ENCODE measurements at places on chromosomes 12 and 14.

DNA sequence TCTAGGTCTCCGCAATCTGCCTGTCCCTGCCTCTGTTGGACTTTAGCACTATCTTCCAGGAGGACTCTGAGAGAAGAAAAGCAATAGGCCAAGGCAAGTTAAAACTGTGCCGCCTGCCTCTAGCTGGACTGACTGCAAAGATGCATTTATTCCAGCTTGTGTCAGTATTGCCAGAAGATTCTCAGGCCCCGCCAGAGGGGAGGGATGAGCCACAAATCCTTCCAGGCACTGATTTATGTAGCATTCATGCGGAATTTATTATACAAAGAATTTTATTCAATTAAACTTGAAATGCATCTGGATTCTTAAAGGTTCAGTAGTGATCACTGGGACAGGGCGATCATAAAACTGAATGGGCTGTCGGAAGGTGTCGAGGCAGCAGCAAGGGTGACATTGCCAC lies 19.8 kb downstream of the MMAB start:
- DNase-seq, result no peak

DNA sequence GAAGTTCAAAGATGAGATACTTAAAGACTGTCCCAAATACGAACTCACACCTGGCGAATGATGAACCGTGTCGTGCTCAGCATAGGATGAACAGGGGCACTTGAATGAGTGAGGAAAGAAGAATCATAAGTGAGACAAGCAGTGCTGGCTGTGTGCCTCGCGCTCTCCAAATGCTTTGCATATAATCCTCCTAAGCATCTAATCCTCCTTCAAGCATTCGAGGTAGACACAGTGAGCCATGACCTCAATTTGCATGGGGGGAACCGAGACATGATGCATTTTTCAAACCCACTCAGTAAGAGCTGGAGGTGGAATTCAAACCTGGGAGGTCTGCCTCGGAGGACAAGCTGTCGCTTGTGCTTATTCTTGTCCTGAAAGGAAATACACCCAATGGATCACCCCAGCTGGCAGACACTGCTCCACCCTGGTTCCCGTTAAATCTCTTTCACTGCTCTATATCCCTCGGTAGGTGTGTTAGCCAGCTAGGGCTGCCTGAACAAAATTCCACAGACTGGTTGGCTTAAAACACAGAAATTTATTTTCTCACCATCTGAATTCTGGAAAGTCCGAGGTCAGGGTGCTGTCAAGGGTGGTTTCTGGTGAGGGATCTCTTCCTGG lies 274.0 kb downstream of the SLC15A4 start:
- DNase-seq, result no peak

GRCh38 chr12:23217158-23217557 lies 592.2 kb downstream of the ETNK1 start:
- DNase-seq, result no peak

- no peak for DNase-seq
These were observed 90.9 kb upstream of the PTHLH start for GRCh38 chr12:28063355-28063880.

DNA sequence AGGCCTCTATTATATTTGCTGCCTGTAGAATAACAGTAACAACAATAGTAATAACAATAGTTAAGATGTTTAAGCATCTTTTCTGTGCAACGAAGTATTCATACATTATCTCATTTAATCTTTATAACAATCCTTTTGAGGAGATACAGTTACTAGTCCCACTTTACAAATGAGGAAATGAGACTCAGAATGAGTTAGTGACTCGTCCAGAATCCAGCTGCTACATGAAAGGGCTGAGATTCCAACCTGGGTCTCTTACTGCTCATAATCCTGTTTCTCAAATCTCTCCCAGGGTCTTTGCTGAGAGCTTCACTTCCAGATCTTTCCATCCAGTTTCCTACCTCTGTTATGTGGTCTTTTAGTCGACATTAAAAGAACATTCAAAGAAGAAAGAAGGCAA lies 173.7 kb upstream of the TMPO start:
- DNase-seq, result no peak

- DNase-seq, result no peak
These were observed 110.6 kb upstream of the PRMT8 start for GRCh38 chr12:3380200-3381043.

- DNase-seq, result peak; percentile 50
These were observed 58.9 kb upstream of the FBXO33 start for GRCh38 chr14:39491134-39491571.

GRCh38 chr12:810116-810515 lies 57.7 kb downstream of the WNK1 start:
- DNase-seq, result no peak

- DNase-seq, result peak; percentile 17
These were observed 2.6 kb downstream of the LRRC10 start for GRCh38 chr12:69608114-69608513.

- DNase-seq, result no peak
These were observed 23.9 kb upstream of the IGF1 start for GRCh38 chr12:102504280-102504679.

- DNase-seq, result no peak
These were observed 20.7 kb downstream of the KCNMB4 start for GRCh38 chr12:70386771-70387170.

DNA sequence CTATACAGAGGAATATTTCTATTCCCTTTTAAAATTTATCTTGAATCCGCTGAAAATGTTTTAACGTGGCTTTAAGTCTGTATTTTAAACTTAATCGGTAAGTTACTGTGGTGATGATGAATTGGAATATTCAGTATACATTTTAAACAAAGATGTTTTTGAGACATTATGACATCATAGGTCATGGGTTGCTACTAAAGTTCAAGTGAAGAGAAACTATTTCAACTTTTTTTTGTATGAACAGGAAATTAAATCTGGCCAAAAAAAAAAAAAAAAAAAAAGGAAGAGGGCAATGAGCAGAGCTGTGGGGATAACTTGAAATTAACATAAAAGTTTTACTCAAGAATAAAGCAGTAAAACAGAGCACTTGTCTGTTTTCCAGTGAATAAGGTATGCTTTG lies 109.0 kb downstream of the PLEKHA5 start:
- DNase-seq, result no peak

DNA sequence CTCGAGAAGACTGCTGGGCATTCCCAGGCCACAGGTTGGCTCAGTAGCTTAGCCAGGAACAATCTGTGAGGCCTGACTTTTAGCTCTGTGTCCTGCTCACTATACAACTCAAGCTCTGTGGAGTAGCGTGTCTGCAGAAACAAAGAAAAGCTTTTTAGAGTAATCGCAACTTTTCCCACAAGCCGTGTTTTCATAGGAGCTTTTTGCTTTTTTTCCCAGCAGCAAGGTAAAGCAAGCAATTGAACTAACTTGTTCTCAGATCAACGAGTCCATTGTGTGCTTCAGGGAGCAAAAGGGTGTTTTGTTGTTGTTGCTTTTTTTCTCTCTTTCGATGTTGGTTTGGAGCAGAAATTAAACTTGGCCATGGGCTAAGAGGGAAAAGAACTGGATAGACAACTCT lies 97.3 kb upstream of the BCL2L14 start:
- DNase-seq, result no peak

GRCh38 chr12:5138256-5138655 lies 94.6 kb downstream of the KCNA5 start:
- no peak for DNase-seq

DNA sequence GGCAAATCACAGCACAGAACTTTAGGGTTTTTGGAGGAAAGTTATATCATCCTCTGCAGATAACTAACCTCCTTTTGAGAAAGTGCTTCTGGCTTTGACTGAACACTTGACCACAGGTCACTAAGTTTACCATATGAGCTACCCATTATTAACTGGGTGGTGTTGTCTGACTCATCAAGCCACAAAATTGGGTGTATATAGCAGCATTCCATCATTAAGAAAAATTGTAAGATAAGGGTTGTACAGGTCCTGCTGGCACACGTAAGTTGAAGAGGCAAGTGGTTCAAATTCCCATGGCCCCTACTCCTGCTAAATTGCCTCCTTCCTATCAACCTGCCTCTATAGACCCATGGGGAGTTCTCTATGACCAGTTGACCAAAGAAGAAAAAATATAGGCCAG lies 39.5 kb downstream of the L2HGDH start:
- no peak for DNase-seq

DNA sequence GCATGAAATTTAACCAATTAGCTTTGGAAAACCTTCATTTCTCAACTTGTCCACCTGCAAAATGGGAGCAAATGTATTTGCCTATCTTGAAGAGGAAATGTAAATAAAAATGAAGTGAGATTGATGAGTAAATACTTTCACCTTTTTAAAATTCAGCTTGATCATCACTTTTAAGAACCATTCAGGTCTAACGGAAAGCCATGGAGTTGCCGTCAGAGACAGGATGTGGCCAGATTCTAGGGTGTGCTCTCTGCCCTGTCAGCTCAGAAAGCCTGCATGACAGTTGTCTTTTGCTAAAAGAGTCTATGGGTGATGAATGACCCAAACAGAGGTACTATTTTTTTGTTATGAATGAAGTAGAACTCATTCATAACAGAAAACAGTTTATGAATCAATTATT lies 104.3 kb upstream of the SLC35F4 start:
- no peak for DNase-seq

DNA sequence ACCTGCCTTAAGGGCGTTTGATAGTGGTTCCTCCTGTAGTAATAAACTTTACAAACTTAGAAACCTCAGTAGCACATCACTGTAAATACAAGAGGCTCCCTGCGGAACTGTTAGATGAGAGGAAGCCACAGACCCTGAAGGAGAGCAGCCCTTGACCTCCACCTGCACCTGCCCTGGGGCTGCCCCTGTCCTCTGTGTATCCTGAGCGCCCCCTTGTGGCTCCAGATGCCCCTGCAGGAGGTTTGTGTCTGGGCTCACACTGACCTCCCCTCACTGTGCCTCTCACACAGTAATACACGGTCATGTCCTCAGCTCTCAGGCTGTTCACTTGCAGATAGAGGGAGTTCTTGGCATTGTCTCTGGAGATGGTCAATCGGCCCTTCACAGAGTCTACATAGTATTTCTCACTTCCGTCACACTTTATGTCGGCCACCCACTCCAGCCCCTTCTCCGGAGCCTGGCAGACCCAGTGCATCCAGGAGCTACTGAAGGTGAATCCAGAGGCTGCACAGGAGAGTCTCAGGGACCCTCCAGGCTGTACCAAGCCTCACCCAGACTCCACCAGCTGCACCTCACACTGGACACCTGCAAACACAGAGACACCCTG lies 1059.8 kb downstream of the TMEM121 start:
- peak; percentile 64 for DNase-seq

GRCh38 chr12:96193725-96194575 lies at the start of gene ELK3:
TSS of gene ELK3 (plus strand) at chr12:96194375.
- DNase-seq, result peak; percentile 84

- peak; percentile 89 for DNase-seq
These were observed at the start of gene SLC25A21 for GRCh38 chr14:37172024-37172869. TSS of gene SLC25A21 (minus strand) at chr14:37172606.

DNA sequence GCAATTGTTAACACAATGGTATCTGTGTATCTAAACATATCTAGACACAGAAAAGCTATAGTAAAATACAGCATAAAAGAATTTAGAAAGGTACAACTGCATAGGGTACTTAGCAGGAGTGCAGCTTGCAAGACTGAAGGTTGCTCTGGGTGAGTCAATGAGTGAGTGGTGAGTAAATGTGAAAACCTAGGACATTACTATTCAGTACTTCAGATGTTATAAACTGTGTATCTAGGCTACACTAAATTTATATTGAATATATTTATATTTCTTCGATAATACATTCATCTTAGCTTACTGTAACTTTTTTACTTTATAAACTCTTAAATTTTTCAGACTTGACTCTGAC lies 409.0 kb upstream of the DCN start:
- DNase-seq, result no peak

- DNase-seq, result no peak
These were observed 77.1 kb downstream of the RASSF9 start for GRCh38 chr12:85759091-85759490.

DNA sequence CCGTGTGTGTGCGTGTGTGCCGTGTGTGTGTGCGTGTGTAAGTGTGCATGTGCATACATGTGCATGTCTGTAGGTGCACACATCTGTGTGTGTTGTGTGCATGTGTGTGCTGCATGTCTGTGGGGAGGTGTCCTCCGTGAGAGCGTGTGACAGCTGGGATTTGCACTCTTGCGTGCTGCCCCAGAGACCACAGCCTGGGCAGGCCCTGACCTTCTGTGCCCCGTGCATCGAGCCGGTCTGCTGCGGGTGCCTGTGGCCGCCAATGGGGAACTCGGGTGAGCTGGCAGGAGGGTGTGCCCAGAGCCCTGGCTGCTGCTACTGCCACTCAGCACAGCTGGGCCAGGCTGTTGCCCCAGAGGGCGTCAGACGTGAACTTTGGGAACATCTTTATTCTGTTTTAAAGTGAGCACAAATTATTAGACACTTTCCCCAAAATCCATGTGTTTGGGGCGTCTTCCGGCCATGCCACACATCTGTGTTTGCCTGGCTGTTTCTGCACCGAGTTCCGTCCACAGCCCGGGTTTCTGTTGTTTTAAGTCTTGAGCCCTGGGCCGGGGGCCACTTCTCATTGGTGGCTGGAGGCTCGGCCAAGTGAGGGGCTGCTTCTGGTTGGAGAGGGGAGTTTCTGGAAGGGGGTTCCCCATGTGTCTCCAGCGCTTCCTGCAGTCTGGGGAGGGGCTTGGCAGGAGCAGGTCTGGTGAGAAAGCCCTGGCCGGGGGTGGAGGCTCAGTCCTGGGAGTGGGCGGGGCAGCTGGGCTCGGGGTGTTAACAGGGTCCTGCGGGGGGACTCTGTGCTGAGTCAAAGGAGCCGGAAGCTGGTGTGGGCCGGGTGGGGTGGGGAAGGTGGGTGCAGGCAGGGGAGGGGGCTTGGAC lies 7.6 kb downstream of the CEP170B start:
- DNase-seq, result peak; percentile 23

- no peak for DNase-seq
These were observed 621 bp upstream of the TMEM117 start for GRCh38 chr12:43835264-43835655.

DNA sequence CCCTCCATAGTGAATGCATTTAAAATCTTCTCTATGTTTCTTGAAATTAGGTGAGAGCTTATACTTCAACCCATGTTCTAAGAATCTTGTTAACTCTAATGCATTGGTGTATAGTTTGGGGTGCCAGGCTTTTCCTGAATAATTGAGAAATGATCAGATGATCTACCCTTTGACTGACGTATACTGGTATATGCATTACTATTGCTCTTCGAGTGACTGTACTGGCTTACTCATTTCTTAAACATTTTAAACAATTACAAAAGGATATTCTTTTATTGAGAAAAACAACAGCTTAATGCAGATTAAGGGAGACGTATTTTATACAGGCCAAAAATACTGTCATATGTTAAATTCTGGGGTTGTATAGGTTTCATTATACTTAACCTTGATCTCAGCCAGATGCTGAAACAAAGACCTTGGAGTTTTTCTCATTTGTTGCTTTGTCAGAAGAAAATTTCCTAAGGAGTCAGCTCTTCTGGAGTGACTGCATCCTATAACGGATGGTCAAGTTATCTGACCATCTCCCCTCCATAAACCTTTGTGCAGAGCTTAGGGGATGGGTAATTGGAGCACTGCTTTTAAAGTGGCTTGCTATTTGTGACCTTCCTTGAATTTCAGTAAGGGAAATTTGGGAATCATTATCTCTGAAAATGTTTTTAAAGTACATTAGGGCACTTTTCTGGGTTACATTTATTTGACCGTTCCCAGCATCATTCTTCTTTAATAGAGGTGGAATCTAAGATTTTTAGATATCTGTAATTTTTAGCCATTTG lies 507.6 kb downstream of the PCNX1 start:
- DNase-seq, result no peak
